ENCODE measurements at places on chromosomes 5 and 9. TPM values are rescaled to one million over a fixed set of nuclear protein-coding genes. Genes with fewer than 3 reads are reported as not detected.

PDE6A gene
- polyA plus RNA-seq, result 0.14 TPM

PNPLA7 gene
- 2.3 TPM for polyA plus RNA-seq

PIP5K1B gene
- 7.7 TPM for polyA plus RNA-seq

DNA sequence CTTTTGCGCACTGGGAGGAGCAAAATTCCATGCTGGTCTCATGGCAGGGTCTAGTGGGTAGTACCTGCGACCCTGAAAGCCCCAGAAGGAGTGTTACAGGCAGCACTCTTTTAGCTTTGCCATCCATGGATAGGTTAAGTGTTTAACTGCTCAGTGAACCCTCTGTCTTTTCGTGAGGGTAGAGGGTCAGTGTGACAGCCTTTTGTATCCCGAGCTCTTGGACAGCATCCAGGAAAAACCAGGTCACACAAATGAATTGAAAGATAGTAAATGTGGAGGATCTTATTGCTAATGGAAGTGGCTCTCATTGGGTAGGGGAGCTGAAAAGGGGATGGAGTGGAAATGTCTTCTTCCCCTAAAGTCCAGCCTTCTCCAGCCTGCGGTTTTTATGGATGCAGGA, 57.8 kb upstream of the CCDC112 start:
- DNase-seq, result no peak

DNA sequence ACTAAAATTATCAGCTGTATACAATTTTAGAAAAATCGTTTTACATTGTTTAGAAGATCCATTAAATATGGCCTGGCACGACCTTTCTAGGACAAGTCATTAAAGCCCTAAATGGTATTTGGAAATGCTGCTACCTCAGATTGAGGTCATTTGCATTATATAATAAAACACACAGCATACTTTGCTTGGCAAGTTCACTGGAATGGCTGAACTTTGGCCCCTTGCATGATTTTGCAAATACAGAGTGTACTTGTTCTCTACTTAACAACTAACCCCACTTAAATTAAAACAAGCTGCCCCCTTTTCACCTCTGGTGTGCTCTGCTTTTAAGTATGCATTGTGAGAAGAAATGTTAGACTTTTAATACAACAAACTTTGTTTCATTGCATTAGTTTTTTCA, 860.1 kb downstream of the PTPRD start:
- no peak for DNase-seq

- DNase-seq, result no peak
Measured at GRCh38 chr9:37652261-37652660, 1.5 kb downstream of the FRMPD1 start.

DNA sequence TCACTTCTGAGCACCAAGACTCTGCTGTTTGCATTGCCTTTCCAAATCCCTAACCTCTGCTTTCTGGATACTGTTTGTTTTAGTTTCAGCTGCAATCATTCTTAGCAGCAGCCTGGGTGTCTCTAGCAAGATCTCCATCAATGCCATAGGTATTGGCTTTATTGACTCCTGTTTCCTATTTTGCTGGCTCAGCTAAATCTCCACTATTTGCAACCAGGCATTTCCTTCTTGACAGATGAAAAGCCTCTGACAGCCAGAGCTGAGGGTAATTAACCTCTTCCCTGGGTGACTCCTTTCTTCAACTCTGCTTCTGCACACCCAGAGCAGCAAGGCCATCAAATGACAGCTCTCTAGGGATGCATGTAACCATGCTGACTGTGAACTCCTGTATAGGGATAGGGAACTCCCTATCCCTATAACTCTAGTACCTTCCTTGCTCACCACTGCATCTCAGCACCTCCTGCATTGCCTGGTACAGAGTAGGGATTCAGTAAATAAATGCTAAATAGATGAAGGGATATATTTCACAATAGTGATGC, 293.5 kb downstream of the TRIM32 start:
- no peak for DNase-seq
